Right renal pelvis (tissue), 4 donors: ENCODE measurements at places on chromosomes 1 and 21. TPM values are rescaled to one million over a fixed set of nuclear protein-coding genes. Genes with fewer than 3 reads are reported as not detected.

DNA sequence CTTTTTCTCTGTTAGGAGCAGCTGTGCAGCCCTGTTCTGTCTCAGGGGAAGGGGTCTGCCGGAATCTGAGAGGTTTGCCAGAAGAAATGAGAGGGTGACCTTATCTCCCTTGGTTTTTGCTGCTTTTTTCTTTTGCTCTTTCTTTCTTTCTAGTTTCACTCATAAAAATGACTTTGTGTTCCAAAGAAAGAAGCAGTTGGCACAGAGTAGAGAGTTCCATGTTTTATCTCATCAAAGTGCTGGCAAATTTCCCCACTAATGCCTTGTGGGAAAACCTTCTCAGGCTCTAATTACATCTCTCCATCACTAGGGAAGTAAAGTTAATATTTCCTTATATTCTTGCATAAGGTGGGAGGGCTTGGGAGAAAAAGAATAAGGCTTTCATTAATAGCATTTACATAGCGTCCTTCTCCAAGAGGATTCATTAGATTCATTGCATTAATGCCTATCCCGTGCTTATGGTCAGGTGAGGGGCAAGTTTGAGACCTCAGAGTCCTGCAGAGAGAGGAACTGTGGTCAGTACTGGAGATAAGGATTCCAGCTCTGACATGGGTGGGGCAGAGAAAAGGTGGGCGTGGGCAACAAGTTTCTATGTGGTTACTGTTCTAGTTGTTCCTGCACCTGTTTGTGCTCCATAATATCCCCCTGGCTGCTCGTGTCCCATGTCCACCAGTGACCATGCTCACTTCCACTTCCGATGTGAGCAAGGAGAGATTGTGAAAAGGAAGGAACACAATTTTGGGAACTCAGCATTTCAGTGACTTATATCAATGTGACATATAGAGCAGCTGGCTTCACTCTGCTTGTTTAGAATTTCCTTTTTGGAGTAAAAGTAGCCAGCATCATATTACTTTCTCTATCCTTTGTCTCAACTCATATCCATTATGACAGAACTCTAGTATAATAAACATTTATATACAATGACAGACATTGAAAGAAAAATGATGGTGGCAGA is 79.5 kb downstream of the DISC1 start:
- DNase-seq: no peak

DNA sequence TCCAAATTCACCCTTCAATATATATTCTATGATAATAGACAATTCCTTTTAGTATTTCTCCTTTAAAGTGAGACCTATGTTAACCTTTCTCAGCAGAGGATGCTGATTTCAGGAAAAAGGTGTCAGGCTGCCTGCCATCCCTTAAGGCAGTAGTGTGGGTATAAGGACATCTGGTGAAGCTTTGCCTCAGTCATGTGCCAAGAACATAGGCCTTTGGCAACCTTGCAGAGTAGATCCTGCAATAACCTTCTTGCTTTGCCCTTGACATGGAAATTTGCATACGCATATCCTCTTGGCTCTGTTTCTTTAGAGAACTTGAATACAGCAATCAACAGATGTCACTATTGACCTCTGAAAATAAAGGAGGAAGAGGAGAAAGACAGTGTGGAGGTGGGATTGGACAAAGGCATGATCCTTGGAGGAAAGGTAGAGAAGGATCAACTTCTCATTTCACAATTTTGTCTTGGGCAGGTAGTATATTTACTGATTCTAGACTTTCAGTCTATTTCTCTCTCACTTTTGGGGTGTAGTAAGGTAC is 21.1 kb upstream of the ZRANB2 start:
- no peak for DNase-seq

GRCh38 chr1:57158604-57158998 is 192.8 kb upstream of the C8B start:
- DNase-seq: no peak

DNA sequence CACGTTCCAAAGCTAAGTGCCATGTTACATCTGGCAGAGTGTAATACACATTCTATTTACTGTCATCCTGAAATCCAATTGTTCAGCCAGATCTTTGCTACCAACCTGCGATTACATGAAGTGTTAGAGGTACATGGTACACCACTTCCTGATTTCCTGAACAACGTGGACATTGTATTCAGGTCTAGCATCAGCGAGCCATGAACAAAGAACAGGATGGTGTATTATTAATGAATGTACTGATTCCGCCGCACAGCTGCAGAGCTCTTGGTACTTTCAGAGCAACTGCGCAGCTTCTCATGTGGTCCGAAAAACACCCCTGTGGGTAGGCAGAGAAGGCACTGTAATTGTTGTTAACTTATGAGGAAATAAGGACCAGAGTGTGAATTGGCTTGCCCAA is 511.4 kb downstream of the AJAP1 start:
- no peak for DNase-seq

- no peak for DNase-seq
These were observed 198.6 kb downstream of the PTPRC start for GRCh38 chr1:198837278-198838021.

DNA sequence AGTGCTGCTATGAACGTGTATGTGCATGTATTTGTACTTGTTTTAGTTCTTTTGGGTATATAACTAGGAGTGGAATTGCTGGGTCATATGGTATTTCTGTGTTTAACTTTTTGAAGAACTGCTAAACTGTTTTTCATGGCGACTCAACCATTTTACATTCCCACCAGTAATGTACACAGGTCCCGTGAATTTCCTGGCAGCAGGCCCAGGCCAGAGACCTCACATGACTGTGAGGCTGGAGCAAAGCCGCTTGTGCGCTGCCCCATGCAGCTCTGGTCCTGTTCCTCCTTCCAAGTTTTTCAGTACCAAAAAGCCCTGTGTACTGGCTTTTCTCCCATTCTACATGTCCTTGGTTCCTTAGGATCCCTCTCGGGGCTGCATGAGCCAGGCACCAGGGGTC is 29.6 kb downstream of the ACOT11 start:
- no peak for DNase-seq

SLC44A5 gene
- polyA plus RNA-seq: 14.7 TPM

CACNA1S gene
- polyA plus RNA-seq: 0.40 TPM

- DNase-seq: no peak
These were observed 27.8 kb upstream of the LYPD8 start for GRCh38 chr1:248783367-248783766.

- peak; percentile 87 for DNase-seq
These were observed 28.5 kb upstream of the EPS8L3 start for GRCh38 chr1:109792056-109792831.

DNA sequence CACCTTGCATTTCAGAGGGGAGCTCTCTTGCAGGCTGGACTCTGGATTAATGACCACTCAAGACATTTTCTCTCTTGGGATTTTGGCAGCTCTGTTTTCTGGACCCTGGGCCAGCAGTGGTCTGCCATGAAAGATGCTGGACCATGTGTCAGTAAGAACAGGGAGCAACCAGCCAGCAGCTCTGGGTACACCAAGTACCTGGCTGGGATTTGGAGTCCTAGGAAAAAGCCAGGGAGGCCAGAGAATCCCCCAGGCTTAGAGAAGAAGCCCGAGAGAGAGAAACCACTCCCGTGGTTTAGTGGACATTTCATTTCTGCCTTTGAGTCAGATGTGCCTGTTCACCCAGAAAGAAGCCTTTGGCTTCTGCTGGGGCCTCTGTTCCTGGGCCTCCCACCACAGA is 2.5 kb downstream of the NFASC start:
- DNase-seq: no peak

GBP6 gene
- polyA plus RNA-seq: 0.08 TPM

FRRS1 gene
- polyA plus RNA-seq: 9.0 TPM

SLC25A34 gene
- polyA plus RNA-seq: 2.6 TPM

- DNase-seq: no peak
These were observed 18.0 kb downstream of the FAAP20 start for GRCh38 chr1:2176615-2177014.

CR1 gene
- 25.3 TPM for polyA plus RNA-seq

FTCD gene
- 27.4 TPM for polyA plus RNA-seq

- no peak for DNase-seq
These were observed 55.0 kb downstream of the TTC3 start for GRCh38 chr21:37128076-37128475.

DNA sequence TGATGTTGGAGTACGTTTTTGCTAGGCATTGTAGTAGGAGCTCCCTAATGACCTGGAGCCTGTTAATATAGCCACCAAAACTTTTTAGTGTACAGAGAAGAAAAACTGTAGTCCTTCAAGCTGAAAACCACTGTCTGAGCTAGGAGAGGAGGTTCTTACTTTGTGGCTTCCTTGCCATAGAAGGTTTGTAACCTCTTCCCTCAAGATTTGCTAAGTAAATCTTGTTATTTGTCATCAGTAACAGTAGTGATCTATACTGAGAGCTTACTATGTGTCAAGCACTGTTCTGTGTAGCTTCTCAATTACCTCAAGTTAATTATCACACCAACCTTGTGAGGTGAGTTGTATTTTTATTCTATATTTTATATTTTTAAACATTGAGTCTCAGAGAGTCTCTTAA is 21.2 kb upstream of the LRRC8C start:
- no peak for DNase-seq

GRCh38 chr1:91151702-91152101 is 129.9 kb upstream of the ZNF644 start:
- no peak for DNase-seq

B3GALT6 gene
- 18.1 TPM for polyA plus RNA-seq

GRCh38 chr1:41313661-41314131 is 47.5 kb upstream of the FOXO6 start:
- no peak for DNase-seq

GRCh38 chr1:66518654-66519053 is 15.3 kb upstream of the SGIP1 start:
- DNase-seq: no peak

UBE2U gene
- not detected for polyA plus RNA-seq

DNA sequence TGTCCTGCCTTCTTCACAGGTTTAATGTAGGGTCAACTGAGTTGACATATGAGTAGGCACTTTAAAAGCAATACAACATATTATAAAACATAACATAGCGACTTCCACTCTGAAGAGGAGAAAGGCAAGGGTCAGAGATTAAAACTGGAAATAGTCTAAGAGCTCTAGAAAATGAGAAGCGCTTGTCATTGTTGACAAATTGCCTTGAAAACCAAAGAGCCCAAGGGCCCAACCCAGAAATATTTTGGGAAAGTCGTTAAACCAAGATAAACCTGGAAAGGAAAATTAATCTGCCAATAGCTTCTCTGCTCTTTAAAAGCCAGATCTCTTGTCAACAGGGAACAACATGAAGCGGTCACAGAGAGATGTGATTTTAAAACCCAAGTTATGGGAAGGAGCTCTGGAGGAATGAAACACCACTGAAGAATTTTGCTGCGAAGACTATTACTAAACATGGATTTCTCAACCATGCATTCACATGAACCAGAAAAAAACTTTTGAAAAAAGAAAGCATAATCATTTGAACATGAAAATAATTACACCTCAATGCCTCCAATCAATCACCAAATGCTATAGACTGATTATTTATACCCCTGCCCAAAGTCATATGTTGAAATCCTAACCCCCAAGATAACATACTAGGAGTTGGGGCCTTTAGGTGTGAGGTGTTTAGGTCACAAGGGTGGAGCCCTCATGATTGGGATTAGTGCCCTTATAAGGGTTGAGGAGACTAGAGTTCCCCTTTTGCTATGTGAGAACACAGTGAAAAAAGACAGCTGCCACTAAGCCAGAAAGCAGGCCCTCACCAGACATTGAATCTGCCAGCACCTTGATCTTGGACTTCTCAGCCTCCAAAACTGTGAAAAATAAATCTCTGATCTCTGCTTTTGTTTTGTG is 33.0 kb upstream of the MTF1 start:
- no peak for DNase-seq

DNA sequence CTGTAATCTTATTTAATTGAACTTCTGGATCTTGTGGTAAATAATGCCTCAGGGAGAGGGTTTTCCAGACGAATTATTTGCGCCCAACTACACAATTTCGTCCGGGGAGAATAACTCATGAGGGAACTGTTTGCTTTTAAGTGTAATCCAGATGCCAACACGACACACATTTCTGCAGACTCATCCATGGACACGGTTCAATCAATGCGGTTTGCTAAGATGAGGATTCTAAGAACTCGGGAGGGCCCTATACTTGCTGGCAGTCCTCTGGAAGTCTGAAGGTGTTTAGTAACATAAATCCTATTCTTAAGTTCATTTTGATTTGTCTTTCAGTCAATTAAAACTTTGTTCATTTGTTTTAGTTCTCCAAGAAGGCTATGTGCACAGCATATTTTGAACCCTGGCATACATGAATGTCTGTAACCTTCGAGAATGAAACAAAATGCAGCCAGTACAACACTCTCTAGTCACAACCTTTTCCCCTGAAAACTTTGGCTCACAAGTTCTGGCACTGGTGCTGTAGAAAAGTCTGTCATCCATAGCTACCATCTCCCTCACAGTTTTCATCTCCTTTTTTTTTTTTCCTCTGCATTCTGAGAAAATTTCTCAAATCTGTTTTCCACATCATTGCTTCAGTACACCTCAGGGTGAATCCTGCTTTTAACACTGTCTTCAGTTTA is 38.8 kb downstream of the DIPK1A start:
- no peak for DNase-seq

FGGY gene
- 23.3 TPM for polyA plus RNA-seq

- DNase-seq: no peak
These were observed 105.3 kb downstream of the BACH1 start for GRCh38 chr21:29403922-29404538.

DNA sequence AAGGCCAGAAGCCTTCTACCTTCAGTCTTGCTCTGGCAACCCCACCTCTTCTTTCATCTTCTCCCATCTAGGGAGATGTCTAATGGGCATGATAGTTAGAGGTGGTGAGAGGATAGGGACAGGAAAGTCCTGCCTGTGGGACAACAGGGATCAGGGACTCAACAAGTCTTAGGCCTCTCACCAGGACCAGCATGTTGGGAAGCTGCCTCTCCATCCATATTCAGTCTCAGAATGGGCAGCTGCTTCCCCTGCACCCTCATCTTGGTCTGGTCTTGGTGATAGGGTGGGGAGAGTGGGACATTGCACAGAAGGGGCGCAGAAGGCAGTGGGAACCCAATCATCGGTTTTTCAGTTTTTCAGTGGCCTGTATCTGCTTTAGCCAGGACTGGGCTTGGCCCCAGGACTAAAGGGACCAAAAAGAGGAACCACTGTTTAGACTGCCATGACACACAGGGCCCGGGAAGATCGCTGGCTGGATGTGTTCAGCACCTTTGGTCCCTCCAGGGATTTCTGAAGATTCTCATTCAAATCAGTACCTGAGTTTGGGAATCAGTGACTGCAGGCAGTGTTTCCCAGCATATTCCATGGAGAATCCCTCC is 12.7 kb downstream of the RHEX start:
- DNase-seq: no peak

SDC3 gene
- 31.8 TPM for polyA plus RNA-seq

GRCh38 chr1:41482001-41482765 is 2.3 kb downstream of the EDN2 start:
- DNase-seq: no peak

DCST1 gene
- polyA plus RNA-seq: 0.27 TPM

GRCh38 chr1:28328228-28328648 is 602 bp upstream of the MED18 start:
- no peak for DNase-seq

PAQR6 gene
- 2.5 TPM for polyA plus RNA-seq

GRCh38 chr1:29700491-29700890 is 464.2 kb downstream of the PTPRU start:
- DNase-seq: no peak

GRCh38 chr21:36860736-36861594 is 105.5 kb downstream of the HLCS start:
- no peak for DNase-seq
